Activated CD4-positive, CD25-positive, alpha-beta regulatory T cell (primary cell): ENCODE measurements at places on chromosomes 6 and 20.
A peak's percentile ranks its signal among the peaks of the same experiment; 100 is the strongest.

DNA sequence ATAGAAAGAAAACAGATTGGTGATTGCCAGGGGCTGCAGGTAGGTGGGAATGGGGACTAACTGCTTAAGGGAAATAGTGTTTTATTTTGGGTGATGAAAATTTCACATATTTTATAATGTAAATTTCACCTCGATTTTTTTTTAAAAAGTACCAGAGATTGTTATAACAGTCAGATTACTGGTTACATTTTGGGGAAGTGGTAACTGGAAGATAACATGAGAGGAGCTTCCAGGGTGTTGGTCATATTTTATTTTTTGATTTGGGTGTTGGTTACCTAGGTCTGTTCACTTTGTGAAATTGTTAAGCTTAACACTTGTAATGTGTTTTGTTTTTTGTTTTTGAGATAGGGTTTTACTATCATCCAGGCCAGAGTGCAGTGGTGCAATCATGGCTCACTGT lies 17.2 kb upstream of the CRIP3 start:
- no peak for DNase-seq

- DNase-seq = no peak
These were observed 406.2 kb upstream of the JAG1 start for GRCh38 chr20:11080010-11080409.

DNA sequence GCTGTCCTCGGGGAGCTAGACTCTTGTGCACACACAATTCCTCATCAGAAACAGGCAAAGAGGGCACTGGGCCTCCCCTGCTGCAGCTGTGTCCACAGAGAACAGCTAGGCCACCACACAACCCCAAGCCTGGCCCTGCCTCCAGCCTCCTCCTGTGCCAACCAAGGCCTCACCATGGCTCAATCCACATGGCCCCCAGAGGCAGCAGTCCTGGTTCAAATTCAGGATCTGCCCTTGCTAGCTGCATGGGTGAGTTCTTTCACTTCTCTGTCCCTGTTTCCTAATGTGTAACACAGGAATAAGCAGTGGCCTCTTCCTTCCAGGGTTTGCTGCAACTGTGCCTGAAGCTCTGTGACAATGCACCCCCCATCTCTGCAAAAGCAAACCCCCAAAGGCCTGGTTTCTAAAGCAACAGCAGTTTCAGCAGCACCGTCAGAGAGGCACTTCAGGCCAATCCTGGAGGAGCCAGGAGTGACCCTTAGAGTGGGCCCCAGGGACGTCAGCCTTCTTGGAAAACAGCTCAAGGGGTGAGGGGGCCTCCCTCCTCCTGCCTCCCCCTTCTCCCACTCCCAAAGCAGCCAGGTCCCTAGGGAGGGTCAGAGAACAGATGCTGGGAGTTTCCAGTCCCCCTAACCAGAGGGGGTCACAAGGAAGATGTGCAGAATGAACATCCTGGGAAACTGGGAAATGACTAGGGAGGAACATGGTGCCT lies 2.2 kb downstream of the ADISSP start:
- no peak for DNase-seq

DNA sequence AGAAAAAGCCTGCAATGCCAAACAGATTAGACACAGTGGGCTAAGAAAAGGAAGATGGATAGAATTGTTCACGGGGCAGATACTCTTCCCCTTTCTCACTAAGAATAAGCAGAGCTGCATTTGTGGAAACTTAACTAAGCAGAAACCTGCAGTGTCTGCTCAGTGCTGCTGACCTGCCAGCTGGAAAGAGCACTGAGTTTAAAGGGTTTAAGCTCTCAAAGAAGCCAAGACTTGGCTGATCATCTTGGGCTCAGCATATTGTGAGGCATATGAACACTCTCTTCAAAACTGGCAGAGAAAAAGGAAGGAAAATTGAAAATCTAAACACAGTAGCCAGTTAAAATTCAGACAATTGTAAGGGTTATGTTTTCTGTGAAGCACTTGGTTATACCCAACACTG lies 711.1 kb upstream of the EPHA7 start:
- DNase-seq = no peak

DNA sequence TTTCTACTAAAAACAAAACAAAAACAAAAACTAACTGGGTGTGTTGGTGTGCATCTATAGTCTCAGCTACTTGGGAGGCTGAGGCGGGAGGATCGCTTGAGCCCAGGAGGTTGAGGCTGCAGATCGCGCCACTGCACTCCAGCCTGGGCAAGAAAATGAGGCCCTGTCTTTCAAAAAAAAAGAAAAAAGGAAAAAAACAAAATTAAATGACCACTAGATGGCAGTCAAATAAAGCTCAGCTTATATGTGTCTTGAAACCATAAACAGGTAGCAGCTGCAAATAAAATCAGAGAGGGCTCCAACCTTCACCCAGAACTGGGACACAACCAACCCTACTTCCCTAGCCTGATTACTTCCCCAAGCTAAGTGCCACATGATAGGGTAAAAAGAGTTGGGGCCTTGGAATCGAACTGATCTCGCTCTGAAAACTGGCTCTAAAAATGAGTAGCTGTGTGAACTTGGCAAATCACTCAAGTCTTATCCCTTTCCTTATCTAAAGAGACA lies 67.1 kb upstream of the ADGRF4 start:
- no peak for DNase-seq

DNA sequence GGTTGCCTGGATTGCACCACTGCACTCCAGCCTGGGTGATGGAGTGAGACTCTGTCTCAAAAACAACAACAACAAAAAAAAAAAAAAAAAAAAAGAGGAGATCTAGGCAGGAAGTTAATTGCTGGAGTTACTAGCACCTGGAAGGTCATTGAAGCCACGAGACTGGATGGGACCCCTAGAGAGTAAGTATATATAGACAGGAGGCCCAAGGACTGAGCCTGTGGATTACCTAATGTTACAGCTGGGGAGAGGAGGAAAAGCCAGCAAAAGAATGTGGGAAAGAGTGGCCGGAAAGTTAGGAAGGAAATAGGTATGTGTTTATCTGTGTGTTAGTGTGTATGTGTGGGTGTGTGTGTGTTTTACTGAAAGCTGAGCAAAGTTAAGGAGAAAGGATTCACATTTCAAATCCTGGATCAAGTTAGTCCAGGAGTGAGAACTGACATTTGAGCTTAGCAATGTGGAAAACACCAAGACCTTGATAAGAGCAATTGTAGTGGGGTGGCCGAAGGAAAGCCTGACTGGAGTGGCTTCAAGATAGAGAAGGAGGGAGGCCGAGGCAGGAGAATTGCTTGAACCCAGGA lies 38.4 kb downstream of the ANKRD6 start:
- no peak for DNase-seq

DNA sequence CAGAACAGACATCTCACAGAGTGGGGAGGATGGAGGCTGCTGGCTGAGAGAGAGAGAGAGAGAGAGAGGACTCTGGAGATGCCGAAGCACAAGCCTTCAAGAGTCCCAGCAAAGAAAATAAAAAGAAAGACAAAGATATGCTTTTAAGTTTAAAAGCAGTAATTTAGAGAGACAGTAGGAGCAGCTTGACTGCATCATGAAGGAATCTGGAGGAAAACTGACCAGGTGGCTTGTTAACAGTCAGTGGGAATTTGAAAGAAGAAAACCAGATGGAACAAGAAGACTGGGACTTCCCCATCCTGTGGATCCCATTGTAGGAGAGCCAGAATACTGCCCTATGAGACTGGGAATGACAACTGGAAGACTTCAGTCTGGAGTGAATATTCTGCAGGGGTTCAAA lies 46.3 kb upstream of the PLN start:
- no peak for DNase-seq

- no peak for DNase-seq
These were observed 11.7 kb downstream of the UST start for GRCh38 chr6:148758492-148758891.

DNA sequence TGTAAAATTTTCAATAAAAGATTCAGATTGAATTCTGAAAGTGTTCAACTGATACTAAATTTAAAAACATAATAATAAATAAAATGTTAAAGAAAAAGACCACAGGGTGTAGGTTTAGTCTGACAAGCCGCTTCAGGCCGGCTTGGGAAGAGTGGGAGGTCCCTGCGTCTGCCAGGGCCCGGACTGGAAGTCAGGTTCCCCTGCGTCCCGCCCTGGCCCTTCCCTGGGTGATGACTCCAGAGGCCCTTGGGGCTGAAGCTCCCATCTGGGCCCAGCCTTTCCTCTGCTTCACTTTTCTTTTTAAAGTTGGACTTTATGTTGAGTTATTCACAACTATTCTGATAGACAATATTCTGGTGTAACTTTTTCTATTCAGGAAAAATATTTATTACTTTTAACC lies 93.3 kb downstream of the SMOC2 start:
- DNase-seq = no peak

DNA sequence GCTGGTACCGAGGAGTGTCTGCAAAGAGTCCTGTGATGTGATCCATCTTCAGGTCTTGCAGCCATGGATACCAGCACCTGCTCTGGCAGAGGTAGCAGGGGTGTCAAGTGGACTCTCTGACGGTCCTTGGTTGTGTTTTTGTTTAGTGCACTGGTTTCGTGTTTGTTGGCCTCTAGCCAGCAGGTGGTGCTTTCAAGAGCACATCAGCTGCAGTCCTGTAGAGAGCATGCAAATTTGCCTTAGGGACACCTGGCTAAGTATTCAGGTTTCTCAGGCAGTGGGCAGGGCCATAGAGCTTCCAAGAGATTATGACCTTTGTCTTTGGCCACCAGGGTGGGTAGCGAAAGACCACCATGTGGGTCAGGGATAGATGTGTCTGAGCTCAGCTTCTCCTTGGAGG lies 14.5 kb upstream of the RGS17 start:
- no peak for DNase-seq

- no peak for DNase-seq
These were observed 15.4 kb upstream of the IP6K3 start for GRCh38 chr6:33761922-33762629.

DNA sequence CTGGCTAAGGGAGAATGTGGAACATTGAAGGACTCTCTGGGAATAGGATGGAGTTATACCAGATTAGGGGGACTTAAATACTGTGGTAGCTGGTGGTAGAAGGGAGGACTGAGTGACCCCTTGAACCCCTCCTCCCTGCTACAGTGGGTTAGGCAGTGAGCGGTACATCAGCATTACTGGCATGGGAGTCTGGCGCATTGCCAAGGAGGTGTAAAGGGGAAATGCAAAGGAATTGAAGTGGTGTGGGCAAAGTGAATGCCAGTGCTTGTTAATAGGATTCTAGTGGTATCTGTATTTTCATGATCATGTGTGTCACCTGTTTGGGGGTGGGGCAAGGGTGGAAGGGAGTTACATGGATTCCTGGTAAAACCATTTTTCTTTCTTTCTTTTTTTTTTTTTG lies 60.1 kb downstream of the GFRA4 start:
- DNase-seq = no peak

DNA sequence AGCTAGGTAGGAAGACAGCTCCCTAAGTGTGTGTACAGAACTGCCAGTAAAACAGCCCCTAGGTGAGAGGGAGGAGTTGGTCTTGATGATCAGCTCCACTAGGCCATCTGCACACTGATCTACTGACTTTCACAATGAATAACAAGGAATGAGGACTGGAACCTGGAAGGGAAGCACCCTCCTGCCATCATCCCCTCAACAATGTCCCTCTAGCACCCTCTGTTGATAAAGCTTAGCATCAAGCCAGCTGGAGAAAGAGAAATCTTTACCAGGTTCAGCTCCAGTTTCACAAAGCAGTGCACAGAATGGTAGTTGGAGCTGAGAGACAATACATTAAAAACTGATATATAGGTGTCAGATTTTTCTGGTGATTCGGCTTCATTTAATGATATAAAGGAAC lies 57.2 kb upstream of the IRAK1BP1 start:
- DNase-seq = no peak

GRCh38 chr6:4698901-4699659 lies 77.1 kb upstream of the CDYL start:
- no peak for DNase-seq

DNA sequence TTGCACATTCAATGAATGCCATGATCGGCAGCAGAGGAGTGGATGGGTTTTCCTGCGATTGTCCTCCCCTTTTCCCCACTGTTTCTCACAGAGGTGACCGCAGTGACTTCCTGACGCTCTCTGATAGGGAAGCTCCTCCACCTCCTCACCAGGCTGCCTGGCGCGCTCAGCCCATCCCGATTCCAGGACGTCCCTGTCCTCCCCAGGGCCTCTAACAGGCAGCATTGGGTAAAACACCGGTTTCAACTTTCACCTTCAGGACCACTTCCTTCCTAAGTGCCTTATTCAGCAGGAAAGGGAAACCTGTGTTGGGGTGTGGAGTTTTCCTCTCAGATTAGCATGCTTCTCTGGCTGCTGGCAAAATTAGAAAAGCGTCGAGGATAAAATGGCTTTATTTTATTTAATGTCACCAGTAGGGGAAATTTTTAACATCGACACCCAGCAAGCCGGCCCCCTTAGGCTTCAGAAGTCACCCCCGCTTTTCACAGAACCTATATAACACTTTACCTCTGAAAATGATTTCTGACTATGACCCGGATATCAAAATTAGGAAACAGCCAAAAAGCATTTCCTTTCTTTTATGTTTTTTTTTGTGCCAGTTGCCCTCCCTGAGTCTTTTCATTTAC lies 570.4 kb upstream of the GJE1 start:
- no peak for DNase-seq

GRCh38 chr6:7697432-7697819 lies 28.5 kb upstream of the BMP6 start:
- DNase-seq = no peak

DNA sequence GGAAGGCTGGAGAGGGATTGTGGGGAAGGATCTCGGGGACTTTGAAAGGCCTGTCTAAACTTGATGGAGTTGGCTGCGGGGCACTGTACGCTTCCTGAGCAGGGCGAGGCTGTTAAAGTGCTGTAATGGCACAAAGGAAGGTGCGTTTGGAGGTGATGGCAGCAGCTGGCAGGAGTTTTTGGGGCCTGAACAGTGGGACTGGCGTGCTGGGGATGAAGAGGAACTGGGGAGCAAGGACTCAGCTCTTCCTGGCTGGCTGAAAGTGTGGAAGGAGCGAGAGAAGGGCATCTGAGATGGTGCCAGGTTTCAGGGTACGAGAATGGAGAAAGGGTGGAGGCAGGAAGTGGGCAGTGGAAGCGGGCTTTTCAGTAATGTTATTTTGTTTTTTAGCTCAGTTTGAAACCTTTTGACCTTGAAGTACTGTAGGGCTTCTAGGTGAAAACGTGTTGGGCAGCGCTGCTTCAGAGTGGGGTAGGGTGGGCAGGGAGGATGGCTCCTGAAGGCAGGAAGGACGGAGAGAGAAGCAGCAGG lies 8.0 kb downstream of the TMEM181 start:
- DNase-seq = no peak

GRCh38 chr6:169831450-169832246 lies 80.2 kb downstream of the ERMARD start:
- peak; percentile 40 for DNase-seq

DNA sequence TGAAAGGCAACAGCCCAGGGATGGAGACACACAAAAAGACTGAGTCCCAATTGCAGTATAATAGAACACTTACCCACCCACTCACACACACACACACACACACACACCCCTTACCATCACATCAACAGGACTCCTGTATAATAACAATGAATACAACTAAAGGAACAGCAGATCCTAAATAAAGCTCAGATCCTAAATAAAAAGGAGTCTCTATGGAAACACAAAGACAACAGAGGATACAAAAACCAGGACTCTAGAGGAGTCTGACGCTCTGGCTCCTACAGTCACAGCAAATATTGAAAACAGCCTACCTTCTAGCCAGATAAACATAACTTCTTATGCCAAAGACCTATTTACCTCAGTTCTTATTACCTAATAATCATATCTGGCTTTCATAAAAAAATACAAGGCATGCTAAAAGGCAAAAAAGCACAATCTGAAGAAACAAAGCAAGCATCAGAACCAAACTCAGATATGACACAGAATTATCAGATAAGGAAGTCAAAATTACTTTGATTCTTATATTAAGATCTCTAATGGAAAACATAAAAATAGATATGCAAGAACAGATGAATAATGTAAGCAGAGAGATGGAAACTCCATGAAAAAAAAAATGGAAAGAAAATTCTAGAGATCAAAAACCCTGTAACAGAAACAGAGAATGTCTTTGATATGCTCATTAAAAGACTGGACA lies 134.9 kb downstream of the MMUT start:
- no peak for DNase-seq
